ENCODE measurements at places on chromosomes 1 and 21.

DNA sequence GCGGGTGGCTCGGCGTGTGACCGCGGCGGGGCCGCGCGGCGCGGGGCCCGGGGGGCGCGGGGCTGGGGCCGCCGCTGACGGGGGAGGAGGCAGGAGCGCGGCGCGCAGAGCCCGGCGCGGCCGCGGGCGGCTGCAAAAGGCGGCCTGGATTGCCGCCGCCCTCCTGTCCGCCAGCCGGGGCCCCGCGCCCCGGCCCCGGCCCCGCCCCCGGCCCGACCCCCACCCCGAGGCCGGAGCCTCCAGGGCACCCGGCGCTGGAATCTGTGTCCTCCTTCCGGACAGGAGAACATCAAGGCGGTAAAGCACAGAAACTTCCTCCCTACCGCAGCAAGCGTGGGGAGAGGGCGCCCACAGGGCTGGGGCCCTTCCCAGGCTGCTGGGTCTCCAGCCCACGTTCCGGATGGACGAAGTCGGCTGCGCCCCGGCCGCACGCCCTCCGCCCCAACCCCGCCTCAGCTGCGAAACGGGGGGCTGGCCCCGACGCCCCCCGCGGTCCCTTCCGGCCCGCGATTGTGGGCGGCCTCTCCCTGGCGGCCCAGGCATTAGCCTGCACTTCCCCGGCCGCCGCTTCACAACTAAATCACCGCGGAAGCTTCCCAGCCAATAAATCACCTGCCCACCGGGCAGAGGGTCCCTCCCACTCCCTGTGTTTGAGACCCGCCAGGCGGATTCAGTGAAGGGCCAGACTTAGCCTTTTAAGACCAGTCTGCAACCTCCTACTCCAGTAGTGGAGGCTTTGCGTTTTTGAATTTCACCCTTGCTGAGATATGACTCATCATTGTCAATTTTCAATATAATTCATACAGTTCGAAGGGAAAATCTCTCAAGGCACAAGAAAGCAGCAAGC is 106.0 kb downstream of the SLC45A1 start:
- H3K4me3 ChIP-seq: peak overlapping the region; percentile 93
- peaks cover 43% of the 10 kb centered on the region for H3K4me1 ChIP-seq
- no peaks in the 10 kb centered on the region for H3K27me3 ChIP-seq
- peak overlapping the region; percentile 97 for H3K27ac ChIP-seq
- peaks cover 18% of the 10 kb centered on the region for H3K36me3 ChIP-seq

DNA sequence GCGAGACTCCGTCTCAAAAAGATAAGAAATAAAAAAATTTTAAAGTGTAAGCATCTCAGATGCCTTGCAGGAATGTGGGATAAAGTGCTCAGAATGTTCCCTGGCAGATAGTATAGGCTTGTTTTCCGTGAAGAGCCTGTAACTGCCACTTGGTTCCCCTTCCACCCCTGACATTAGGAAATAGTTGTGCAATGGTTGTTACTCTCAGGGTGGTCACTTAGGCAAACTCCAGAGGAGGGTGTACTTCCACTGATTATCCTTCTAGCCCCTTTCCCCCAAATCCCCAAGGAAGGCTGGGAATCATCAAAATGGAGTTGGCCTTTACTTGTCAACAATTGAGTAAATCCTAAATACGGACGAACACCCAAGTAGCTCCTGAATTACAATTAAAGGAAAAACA is 10.4 kb downstream of the RPL11 start:
- H3K27ac ChIP-seq: peak overlapping the region; percentile 68
- H3K4me1 ChIP-seq: peaks cover 12% of the 10 kb centered on the region
- peaks cover 71% of the 10 kb centered on the region for H3K36me3 ChIP-seq
- no peaks in the 10 kb centered on the region for H3K27me3 ChIP-seq

DNA sequence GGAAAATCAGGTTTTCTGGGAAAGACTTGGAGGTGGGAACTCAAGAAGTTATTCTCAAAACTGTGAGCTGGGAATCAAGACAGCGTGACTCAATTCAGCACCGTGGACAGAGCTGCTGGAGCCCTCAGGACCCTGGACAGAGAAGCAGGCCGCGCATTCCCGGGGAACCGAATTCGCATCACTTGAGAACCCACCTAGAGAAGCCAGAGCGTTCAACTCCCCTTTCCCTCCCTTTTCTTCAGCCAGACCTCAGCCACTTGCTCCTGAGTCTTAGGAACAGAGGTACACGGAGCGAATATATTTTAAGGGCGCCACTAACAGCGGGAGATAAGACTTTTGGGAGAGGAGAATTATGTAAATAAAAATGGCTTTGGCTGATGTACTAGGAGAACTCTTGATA is 2.0 kb upstream of the LIN28A start:
- peaks cover 4% of the 10 kb centered on the region for H3K36me3 ChIP-seq
- peak; percentile 78 for DNase-seq
- H3K4me3 ChIP-seq: peak overlapping the region; percentile 25
- no peak overlapping the region for H3K27ac ChIP-seq

GRCh38 chr1:248817065-248817464 is 8.7 kb downstream of the SH3BP5L start:
- no peak overlapping the region for H3K4me3 ChIP-seq
- H3K27me3 ChIP-seq: no peaks in the 10 kb centered on the region
- peaks cover 39% of the 10 kb centered on the region for H3K4me1 ChIP-seq
- peaks cover 50% of the 10 kb centered on the region for H3K36me3 ChIP-seq
- peak overlapping the region; percentile 89 for H3K27ac ChIP-seq
- no peak for DNase-seq

GRCh38 chr1:101407505-101408211 is 170.8 kb downstream of the S1PR1 start:
- DNase-seq: no peak
- no peak overlapping the region for H3K27ac ChIP-seq
- peaks cover 5% of the 10 kb centered on the region for H3K4me1 ChIP-seq
- no peaks in the 10 kb centered on the region for H3K36me3 ChIP-seq
- H3K27me3 ChIP-seq: peaks cover 32% of the 10 kb centered on the region

Measured in effector memory CD8-positive, alpha-beta T cell (primary cell).